Pancreas (tissue), 10 donors: ENCODE measurements at places on chromosomes 12 and 14.
A peak's percentile ranks its signal among the peaks of the same experiment; 100 is the strongest.

- no peak for DNase-seq
Observed at GRCh38 chr12:56358836-56359532, 923 bp downstream of the STAT2 start.

- DNase-seq, result no peak
Observed at GRCh38 chr12:88952562-88952942, 372.3 kb upstream of the KITLG start.

- DNase-seq, result no peak
Observed at GRCh38 chr12:107440606-107441005, 245.0 kb upstream of the PWP1 start.

DNA sequence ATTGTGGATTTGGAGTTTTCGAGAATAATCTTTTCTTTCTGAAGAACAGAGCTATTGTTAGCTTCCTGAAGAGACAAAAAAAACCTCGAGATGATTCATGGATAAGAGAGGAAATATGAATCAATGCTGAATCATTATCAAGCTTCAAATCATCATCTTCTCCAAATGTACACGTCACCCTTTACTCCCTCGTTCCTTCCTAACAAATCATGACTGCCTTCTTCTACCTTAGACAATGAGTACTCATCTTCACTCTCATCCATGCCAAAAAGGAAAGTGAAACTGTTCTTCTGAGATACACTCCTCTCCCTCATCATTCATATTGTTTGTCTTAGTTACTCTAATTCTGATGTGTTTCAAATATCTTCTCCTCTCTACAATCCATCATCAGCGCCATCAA is 1115.8 kb upstream of the ATXN7L3B start:
- no peak for DNase-seq

DNA sequence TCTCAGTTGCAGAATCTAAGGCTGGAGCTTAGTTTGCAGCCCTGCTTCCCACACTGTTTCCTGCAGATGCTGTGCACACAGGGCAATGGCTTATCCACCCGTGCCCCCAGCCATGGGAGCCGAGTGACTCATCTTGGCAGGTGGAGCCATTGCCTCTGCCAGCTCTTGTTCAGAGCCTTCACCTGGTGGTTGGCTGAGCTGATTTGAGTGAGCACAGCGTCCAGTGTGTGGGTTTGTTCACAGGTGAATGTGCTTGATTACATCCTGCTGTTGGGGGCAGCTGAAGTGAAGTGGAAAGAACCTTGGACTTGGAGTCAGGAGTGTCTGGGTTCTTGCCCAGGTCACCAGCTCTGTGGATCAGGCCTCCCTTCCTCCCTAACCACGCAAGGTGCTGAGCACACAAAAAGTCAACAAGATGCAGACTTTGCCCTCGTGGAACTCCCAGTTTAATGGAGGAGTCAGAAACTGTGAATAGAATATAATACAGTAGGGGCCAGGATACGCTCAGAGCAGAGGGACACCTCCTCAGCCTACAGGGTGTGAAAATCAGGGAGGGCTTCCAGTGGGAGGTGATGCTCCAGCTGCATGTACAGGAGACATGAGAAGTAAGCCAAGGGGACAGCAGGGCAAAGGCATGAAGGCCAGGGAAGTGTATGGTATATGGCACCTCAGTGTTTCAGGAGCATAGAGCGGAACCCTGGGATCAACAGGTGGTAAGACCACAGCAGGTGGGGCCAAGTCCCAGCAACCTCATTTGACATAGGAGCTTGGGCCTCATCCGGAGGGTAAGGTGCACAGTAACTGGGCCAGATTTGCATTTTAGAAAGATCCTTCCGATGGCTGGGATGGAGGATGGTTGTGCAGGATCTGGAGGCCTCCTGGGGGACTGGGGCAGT is 22.8 kb downstream of the JDP2 start:
- peak; percentile 80 for DNase-seq

DNA sequence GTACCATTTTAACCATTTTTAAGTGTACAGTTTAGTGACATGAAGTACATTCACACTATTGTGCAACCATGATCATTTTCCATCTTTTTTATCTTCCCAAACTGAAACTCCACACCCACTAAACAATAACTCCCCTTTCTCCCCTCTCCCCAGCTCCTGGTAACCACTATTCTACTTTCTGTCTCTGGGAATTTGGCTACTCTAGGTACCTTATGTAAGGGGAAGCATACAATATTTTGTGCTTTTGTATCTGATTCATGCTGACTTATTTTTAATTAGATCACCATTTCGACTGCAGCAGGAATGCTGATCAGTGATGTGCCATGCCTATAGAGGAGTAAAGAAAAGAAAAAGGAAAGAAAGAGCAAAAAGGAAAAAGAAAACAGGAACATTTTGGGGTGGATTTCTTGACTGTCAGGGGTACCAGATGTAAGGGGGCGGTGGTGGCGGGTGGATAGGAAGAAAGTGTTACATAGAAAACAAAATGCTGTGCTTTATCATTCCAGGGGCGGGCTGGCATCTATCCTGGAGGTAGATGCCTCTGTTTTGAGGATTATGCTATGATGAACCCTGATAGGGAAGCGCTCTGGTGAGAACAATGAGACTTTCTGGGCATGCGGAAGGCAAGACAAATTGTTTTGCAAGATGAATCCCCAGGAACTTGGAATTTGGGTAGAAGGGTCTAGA is 45.2 kb upstream of the CTDSP2 start:
- no peak for DNase-seq

DNA sequence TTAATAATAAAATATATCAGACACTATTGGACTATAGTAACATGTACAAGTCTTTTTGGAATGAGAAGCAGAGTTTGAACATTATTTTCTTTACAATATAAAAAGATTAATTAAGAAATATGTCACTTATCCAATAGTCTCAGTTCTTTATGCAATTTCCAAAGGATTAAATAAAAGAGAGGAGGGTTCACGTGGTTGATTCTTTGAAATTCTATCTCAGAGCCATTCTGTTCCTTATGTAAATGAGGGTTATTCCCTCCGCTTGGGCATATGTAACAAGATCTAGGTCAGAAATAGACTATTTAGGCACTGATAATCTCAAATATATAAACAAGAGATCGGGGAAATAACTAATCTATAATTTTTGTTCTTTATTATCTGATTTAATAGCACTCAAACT is 2.1 kb upstream of the TUBA1A start:
- no peak for DNase-seq

GRCh38 chr12:11748903-11749302 is 99.4 kb downstream of the ETV6 start:
- no peak for DNase-seq

- DNase-seq, result no peak
Observed at GRCh38 chr14:66782853-66783252, 274.9 kb downstream of the GPHN start.

DNA sequence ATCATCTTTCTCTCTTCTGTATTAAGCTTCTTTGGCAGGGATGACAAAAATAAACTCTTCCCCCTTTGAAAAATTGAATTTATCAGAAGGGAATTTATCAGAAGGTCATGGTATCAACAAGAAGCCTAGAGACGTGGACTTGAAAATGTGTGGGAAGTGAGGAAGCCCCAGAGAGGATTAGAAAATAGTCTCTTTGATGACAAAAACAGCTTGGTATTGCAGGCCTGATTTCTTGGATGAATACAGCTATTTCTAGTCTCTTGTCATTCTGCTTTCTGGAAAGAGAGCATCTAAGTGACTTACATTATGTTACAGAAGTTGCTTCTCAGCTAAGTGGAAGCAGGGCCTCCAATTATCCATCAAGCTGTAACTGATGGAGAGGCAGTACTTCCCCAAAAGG is 111.1 kb downstream of the KITLG start:
- DNase-seq, result no peak

- DNase-seq, result no peak
Observed at GRCh38 chr12:64170024-64170423, 52.1 kb downstream of the KICS2 start.

DNA sequence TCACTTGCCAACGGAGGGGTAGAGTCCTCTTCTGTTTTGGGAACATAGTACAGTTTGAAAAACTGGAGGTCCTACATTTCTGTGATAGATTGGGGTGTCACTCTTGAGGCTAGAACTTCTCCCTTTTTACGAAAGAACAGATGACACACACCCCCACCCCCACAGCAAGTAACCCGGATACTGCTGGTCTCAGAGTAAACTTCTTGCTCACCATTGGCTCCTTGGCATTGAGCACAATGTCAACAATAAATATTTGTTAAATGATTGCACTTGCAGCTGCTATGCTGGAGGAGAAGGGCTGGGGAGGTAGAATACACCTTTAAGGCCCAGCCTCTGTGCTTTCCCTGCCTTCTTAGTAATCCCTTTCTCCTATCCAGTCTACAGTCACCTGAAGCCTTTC is 149.8 kb downstream of the TGFB3 start:
- peak; percentile 81 for DNase-seq

DNA sequence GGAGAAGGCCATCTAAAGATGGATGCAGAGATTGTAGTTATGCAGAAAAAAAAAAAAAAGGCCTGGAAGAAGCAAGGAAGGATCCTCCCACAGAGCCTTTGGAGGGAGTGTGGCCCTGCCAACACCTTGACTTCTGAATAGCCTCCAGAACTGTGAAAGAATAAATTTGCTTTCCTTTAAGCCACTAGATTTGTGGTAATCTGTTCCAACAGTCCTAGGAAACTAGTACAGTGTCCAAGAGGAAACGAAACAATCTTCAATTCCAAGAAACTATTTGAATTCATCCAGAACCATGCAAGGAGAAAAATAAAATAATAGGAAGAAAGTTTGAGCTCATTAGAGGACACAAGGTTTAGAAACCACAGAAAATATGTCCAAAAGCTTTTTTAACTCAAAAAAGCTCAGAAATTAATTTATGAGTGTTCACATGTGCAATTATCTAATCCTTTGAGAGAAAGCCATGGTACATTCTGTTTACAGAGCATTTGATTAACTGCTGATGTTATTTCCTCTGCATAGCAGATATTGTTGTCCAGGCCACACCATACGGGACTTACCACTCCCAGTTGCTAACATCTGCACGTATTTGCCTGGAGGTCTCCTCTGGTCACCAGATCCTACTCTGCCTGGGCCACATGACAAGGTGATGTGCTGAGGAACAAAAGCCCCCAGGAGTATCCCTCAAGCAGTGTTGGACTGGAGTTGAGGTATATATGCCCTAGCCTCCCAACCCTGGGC is 30.0 kb upstream of the STAB2 start:
- DNase-seq, result no peak

- DNase-seq, result no peak
Observed at GRCh38 chr12:68425998-68426397, 93.8 kb upstream of the MDM1 start.

DNA sequence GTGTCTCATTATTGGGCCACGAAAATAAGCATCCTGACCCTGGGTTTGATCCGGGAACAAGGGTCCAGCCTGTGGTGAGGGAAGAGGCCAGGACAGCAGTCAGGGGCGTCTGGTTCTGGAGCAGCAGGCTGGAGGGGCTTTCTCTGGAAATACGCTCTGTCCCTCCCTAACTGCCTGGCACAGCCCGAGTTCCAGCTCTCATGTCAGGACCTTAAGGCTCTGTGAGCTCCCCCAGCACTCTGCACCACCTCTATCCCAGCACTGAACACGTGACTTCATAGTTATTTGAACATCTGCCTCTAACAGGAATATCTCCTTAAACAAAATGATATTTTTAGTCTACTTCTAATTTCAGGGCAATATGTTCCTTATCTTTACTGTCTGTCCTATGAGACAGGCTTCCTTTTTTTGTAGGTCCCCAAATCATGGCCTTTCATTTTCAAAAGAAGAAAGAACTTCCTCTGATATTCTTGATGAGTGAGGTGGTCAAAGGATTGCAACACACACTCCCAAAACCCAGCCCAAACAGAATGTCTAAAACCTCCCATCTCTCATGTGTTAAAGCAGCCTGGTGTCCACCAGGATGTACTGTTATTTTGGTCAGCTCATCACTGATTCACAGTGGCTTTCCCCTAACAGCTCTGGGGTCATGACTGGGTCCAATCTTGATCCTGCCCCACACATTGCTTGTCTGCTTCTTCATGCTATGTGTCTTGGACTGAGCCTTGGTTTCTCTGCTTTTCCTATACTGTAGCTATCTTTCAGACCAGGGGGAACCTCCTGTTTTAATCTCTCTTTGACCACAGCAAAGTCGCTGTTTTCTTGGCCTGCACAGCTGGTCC is 9.7 kb downstream of the AQP6 start:
- DNase-seq, result no peak

GRCh38 chr14:31877255-31877798 is 199.8 kb upstream of the ARHGAP5 start:
- DNase-seq, result no peak

DNA sequence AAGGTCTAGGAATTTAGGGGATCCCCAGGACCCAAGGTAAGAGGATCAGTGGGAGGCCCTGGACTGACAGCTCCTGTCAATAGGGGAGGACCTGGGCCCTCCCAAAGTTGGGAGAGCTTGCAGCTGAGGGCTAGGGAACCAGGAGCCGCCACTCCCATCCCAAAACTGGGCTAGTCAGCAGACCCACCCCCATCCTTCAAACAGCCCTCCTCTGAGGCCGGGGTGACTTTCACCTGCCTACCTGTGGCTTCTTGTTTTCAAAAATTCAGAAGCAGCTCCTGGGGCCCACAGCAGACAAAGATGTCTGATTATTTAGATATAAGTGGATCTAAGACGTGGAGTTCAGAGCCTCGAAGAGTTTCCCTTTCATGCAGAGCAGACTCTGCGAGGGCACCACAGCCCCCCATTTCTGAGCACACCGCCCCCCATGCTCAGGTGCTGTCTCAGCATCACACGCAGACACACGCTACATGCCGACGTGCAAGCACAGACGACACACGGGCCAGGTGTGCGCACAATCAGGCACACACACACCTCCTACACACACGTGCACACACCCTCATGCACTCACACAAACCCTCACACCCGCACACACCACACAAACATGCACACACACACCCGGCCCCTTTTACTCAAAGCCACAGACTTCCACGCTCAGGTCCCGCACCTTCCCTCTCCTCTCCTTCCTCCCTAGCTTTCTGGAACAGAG is 21.9 kb downstream of the DIO3 start:
- DNase-seq, result no peak

- no peak for DNase-seq
Observed at GRCh38 chr14:60197629-60198303, 32.6 kb upstream of the DHRS7 start.

DNA sequence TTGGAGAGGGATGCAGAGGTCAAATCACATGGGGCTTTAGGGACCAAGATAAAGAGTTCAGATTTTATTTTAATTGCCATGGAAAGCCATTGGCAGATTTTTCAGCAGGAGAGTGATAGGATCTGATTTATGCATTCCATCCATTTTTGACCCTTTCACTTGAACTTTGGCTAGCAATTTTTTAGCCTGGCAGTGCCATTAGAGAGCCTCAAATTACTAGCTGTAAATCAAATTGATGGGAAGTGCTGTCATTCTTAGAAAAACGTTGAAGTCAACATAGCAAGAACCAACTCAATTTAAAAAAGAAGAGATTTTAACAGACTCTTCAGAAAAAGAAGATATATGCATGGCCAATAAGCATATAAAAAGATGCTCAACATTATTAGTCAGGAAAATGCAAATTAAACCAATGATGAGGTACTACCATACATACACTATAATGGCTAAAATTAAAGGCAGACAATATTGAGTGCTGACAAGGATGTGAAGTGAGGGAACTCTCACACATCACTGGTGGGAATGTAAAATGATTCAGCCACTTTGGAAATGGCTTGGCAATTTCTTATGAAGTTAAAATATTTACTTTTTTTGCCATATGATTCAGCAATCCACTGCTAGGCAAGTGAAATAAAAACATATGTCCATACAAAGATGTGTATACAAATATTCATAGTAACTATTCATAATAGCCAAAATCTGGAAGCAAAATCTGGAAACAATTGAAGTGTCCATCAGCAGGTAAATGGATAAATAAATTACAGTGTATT is 89.7 kb downstream of the PTCSC3 start:
- no peak for DNase-seq
